ENCODE measurements at places on chromosomes 2 and 18. TPM values are rescaled to one million over a fixed set of nuclear protein-coding genes. Genes with fewer than 3 reads are reported as not detected.

The KCNK3 gene
- 6.7 TPM for total RNA-seq

The COL3A1 gene
- total RNA-seq = 1,756 TPM

The CSRNP3 gene
- 12.8 TPM for total RNA-seq

The REG1B gene
- total RNA-seq = not detected

The EFHD1 gene
- 30.4 TPM for total RNA-seq

The PREPL gene
- 73.5 TPM for total RNA-seq
